ENCODE measurements at places on chromosomes 7 and 10.

- DNase-seq, result no peak
These were observed 97.7 kb downstream of the PRKG1 start for GRCh38 chr10:51171946-51172345.

GRCh38 chr10:85317827-85318226 is 989.4 kb downstream of the CCSER2 start:
- DNase-seq, result no peak

- DNase-seq, result no peak
These were observed 84.1 kb downstream of the BMPR1A start for GRCh38 chr10:86840498-86840897.

DNA sequence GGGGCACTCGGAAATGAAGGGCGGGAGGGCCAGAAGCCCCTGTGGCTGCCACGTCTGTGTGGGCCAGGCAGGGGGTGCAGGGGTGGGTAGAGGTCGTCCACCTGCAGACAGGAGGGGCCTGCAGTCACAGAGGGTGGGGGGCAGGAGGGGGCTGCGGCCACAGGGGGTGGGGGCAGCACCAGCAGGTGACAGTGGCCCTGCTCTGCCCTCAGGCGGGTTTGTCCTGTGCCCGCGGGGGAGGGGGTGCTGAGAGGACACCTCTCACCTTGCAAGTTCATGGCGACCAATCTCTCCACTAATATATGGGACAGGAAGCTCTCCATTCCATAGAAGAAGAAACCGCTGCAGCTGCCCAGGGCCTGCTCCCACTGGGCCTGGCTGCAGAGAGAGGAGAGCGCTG is 26.6 kb upstream of the NKX6-2 start:
- no peak for DNase-seq

GRCh38 chr10:104300002-104300735 is 31.2 kb downstream of the GSTO2 start:
- no peak for DNase-seq

GRCh38 chr7:46969303-46970130 is 612.4 kb downstream of the TNS3 start:
- DNase-seq, result no peak

DNA sequence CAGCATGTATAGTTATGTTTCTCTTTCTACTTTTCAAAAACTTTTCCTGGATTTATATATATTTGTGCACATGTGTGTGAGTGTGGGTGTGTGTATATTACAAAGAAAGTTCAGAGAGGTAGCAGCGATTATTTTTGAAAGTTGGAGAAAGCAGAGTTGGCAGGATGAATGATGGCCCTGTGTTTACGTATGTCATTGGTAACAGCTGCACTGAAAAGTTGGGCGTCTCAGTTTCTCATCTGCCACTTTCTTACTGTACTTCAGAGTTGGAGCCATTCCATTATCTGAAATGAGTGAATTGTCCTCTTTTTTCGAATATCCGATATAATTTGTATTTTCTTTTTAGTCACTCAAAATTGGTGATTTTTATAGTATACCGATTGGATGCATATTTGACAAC is 172.2 kb downstream of the CDK14 start:
- DNase-seq, result no peak

- DNase-seq, result no peak
These were observed 188.0 kb downstream of the PPP1R9A start for GRCh38 chr7:95095259-95095965.

GRCh38 chr10:6565588-6565987 is 14.5 kb downstream of the PRKCQ start:
- DNase-seq, result no peak

GRCh38 chr10:14660831-14661230 is 113.9 kb downstream of the FAM107B start:
- no peak for DNase-seq

- no peak for DNase-seq
These were observed 111.1 kb downstream of the CPED1 start for GRCh38 chr7:121099572-121099971.

- DNase-seq, result no peak
These were observed 19.7 kb downstream of the ADCY1 start for GRCh38 chr7:45593877-45594276.

- no peak for DNase-seq
These were observed 278.3 kb downstream of the KIF20B start for GRCh38 chr10:89979726-89980125.

DNA sequence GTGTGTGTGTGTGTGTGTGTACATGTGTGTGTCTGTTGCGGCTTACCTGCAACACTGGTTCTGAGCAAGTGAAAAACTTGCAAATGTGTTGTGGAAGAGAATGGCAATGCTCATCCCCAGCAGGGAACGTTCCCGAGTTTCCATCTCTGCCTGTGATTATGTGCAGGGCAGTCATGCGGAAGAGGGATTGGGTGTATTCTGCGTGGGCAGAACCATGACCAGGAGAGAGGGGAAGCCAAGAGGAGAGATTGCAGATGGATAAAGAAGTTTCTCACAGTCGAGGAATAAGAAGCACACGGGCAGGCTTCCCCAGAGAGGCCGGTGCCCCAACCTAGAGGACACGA is 99.9 kb downstream of the CTBP2 start:
- no peak for DNase-seq

DNA sequence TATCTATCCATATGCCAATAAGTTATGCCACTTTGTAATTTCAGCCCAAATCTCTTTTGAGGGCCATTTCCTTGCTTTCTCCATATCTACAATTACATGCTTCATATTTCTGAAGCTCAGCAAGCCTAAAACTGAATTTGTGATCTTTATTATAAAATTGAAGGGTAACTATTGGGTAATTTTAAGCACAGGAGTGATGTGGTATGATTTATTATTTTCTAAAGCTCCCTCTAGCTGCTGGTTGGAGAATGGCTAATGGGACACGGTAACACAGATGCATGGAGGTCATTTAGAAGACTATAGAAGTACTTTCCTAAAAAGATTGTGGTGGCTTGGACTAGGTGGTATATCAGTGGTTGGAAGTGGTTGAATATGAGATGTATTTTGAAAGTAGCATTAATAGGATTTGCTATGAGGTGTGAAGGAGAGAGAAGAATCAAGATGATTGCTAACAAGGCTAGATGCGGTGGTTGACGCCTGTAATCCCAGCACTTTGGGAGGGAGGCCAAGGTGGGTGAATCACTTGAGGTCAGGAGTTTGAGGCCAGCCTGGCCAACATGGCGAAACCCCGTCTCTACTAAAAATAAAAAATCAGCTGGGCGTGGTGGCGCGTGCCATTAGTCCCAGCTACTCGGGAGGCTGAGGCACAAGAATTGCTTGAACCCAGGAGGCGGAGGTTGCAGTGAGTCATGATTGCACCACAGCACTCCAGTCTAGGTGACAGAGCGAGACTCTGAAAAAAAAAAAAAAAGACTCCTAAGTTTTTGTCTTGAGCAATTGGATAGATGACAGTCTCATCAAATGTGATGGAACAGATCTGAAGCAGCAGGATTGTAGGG is 13.9 kb downstream of the KLHDC10 start:
- no peak for DNase-seq

DNA sequence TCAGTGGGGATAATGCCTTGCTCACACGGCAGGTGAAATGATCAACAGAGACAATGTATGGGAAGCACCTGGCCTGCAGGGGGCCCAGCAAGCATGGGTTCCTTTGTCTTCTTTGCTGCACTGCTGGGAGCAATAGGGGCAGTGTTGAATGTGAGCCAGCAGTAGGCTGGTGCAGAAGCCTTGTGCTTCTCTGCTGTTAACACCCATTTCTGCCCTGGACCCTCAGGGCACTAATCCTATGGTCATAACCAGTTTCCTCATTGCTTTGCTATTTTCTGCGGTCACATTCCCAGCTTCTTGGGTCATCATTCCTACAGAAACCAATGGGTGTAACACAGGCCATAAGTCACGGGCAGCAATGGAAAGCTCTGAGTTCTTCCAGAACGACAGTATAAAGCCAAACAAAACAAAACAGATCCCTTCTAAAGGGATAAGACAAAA is 10.9 kb upstream of the LGI1 start:
- no peak for DNase-seq

GRCh38 chr7:106262221-106262881 is 22.4 kb downstream of the NAMPT start:
- DNase-seq, result no peak

DNA sequence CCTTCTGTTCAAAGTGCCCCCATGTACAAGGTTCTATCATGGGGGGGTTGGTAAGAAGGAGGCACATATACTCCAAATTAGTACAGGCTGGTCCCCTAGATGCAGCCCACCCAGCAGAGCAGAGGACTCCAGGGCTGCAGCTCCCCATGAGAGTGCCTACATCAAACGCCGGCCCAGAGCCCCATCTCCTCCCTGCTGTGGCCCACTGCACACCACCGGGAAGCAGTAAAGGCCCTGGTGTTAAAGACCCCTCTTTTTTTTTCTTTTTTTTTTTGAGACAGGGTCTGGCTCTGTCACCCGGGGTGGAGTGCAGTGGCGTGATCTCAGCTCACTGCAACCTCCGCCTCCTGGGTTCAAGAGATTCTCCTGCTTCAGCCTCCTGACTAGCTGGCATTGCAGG is 47.4 kb downstream of the SH3PXD2A start:
- no peak for DNase-seq

DNA sequence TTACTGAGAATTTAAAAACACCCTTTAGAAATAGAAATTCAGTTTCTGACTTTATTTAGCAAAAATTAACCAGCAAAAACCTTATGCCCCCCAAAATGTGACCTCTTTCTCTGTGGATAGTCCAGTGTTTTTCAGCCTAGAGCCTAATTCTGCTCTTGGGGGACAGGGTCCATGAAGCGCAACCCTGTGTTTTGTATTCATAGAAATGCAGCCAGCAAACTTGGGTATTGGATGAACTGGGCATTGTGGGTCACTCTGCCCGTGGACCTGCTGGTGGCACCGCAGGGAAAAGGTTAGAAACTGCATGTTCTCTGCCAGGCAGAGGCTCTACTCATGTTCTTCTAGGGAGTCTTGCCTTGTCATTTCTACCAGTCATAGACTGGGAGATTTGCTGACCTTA is 787.4 kb upstream of the C7orf33 start:
- DNase-seq, result no peak

- DNase-seq, result no peak
These were observed 22.6 kb upstream of the AKR1C3 start for GRCh38 chr10:5071411-5072198.

DNA sequence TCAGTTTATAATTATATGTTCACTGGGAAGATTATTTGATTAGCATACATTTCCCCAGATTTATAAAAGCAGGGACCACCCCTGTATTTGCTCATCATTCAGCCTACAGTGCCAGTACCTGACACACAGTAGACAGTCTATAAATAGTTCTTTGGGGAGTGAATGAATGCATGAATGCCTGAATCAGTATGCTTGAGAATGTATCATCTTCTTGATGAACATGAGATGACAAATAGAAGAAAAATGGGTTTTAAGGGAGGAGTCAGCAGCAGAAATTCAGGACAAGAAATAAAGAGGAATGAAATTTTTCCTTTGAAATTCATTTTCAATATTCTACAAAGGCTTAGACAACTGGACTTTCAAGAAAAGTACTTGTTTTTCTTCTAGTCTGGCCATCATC is 295.8 kb upstream of the LRRTM3 start:
- DNase-seq, result no peak

DNA sequence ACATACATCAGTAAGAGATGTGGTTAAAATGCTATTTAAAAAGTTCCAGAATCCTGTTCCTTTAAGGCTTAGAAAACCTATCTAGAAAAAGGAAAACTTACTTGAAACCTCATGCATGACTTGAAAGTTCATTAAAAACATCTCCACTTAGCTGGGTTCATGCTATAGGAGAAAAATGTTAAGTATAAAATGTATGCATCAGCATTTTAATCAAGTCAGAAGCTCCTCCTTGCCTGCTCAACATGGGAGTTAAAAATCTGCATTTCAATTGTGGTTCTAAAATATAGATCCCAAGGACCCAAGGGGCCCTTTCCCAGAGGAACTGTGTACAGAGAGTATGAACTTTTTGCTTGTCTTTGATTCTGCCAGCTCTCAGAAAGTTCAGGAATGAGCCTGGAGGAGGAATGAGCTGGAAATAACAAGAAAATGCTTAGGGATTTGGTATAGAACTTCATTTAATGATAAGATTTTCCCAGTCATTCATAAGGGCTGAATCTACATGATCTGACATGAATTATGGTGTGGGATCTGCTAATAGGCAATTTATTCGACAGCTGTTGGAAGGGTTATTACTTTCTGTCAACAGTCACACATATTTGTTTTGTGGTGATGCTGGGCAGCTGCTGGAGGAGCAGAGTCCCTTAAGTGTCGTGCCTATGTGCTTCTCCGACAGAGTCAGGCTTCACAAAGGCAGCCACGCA is 85.6 kb upstream of the MTPN start:
- DNase-seq, result no peak

DNA sequence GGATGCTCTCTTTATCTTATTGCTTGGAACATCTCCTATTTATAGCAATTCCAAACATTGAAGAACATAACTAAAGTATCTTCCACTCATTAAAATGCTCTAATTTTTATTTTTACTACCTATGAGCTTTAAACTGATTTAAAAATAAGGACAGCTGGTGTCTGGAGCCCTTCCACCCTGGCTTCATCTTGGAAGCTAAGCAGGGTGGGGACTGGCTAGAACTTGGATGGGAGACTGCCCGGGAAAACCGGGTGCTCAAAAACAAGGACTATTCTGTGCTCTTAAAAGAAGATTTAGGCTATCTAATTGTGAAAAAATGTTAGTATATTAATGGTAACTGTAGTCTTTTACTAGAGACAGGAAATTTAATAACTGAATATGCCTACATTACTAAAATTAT is 69.2 kb downstream of the ARMC3 start:
- no peak for DNase-seq

DNA sequence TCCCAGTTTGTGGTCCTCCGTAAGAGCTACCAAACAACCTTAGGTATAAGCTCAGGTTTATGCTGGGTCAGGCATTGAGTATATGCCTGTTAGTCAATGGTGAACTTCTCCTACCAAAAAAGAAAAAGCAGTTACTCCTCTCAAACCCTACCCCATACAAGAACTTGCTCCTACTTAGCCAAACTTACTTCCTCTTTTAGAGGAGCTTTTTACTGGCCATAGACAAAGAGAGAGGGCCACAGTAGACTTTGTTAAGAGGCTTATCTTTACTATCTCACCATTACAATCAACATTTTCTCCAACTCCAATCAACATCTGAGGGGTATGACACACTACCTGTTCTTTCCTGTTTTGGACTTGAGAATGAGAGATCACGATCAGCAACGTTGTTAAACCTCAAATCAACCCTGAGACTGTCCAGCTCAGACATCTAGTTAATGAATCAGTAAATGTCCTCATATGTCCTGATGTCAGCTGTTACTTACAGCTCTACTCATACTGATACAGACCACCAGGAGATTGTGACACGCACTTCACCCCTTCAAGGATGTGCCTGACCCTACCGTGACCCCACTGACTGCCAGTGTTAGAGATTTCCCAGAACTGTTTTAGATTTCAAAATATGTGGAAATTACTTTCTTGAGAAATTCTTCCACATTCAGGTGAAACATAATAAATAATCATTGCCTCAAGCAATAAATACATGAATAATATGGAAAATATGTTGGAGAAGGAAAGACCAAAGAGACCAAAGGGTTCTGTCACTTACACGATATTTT is 18.4 kb upstream of the CCDC71L start:
- no peak for DNase-seq

GRCh38 chr7:118259115-118259514 is 34.6 kb downstream of the ANKRD7 start:
- DNase-seq, result no peak

GRCh38 chr7:103996017-103996551 is 6.6 kb upstream of the RELN start:
- DNase-seq, result no peak

- no peak for DNase-seq
These were observed 161.9 kb downstream of the GRK5 start for GRCh38 chr10:119368991-119369869.

- DNase-seq, result no peak
These were observed 918 bp downstream of the PWWP2B start for GRCh38 chr10:132397671-132398565.

GRCh38 chr10:53403688-53404087 is 631.1 kb upstream of the MBL2 start:
- DNase-seq, result no peak
